ENCODE measurements at places on chromosomes 5 and 9.

DNA sequence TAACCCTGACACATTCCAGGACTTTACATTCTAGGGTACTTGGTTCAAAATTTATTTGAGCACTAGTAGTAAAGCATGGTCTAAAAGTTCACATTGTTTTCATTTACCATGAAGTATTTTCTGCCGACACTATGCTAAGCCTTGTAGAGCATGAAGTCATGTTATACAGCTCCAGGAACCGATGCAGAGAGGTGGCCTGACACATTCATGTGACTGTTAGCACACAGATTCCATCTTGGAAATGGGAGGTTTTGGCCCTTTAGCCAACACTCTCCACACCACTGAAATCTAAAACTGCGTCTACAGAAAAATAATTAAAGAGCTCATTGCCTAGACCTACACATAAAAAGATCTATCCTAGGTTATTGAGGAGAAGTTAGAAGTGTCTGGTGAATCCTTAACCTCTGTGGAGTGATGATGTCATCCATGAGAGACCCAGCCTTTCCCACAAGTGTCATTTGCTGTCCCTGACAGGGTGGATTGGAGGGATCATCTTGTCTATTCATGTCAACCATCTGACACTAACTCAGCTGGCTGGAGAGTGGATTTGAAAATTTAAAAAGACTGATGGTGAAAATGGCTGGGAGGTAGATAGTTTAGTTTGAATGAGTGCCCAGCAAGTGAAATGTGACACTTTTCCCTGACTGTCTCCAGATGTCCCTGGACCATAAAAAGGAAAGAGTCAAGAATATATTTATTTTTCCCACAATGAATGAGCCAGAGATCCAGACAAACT, 1.3 kb downstream of the RANBP3L start:
- no peak for DNase-seq

DNA sequence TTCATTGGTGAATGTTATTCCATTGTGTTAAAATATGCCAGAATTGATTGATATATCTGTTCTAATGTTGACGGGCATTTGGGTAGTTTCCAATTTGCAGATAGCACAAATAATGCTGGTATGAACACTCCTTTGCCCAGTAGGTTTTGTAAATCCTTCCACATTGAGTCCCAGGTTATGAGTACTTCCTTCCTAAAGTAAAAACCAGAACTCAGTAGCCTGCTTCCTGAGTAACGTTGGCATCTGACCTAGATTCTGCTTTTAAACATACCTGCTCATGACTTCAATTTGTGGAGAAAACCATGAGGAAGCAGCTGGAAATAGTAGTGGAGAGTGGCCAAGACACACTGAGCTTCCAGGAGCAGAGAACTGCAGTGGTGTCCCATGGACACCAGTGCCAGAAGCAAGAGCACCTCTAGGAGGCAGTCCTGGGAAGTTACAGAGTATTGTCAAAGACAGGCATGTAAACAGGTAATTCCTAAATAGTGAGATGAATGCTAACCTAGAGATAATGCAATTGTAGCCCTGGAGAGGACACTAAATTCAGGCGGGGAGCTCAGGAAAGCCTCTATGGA, 24.3 kb upstream of the RASGRF2 start:
- DNase-seq, result no peak

- peak; percentile 84 for DNase-seq
Measured at GRCh38 chr9:35790385-35791296, 750 bp upstream of the NPR2 start.

GRCh38 chr5:57494104-57495098, 11.8 kb upstream of the ACTBL2 start:
- peak; percentile 92 for DNase-seq

DNA sequence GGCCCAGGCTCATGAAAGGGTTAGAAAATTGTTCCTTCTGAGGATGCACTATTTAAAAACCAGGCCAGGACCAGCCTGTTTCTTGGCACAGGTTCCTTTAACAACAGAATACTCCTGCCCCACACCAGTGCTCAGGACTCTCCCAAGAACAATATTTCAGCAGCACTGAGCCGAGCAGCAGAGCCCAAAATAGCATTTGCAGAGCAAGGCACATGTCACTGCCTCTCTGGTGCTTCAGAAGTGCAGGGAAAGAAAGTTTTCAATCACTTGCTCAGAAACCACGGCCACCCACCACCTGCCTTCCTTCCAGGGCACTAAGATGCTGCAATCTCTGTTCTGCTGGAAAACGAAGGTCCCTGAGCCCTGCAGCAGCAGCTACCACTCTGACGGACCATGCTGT, 77.6 kb downstream of the SIL1 start:
- no peak for DNase-seq

- DNase-seq, result no peak
Measured at GRCh38 chr5:160281275-160281674, 31.1 kb downstream of the CCNJL start.

- DNase-seq, result no peak
Measured at GRCh38 chr5:44294516-44294915, 94.7 kb downstream of the FGF10 start.

DNA sequence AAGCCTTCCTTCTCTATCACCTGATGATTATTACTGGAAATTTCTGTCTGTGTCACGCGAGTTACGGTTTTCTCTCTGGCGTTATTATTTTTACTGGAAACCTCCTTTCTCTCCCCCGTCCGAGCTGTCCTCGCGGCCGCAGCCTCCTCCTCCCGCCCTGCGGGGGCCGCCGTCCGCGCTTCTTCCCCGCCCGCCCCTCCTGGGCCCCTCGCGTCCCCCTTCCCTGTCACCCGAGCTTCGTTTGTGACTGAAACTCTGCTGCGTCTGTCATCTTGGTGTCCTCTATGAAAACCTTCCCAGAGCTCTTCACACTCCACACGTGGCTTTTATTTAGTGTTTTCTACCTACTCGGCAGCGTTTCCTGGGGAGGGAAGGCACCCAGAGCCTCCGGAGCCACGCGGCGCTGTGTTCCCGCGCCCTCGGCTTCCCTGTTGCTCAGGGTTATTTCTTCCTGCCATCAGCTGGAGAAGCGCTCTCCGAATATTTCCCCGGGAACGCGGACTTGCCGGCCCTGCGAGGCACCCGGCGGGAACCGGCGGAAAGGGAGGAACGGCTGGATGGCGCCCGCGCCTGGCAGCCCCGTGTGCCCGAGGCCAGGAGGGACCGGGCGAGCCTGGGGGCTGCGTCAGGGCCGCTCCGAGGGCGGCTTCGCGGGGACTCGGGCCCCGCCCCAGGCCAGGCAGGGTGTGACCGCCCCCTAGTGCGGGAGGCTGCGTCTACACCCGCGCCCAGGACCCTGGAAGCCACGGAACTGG, 33.9 kb downstream of the TRIP13 start:
- DNase-seq, result no peak

DNA sequence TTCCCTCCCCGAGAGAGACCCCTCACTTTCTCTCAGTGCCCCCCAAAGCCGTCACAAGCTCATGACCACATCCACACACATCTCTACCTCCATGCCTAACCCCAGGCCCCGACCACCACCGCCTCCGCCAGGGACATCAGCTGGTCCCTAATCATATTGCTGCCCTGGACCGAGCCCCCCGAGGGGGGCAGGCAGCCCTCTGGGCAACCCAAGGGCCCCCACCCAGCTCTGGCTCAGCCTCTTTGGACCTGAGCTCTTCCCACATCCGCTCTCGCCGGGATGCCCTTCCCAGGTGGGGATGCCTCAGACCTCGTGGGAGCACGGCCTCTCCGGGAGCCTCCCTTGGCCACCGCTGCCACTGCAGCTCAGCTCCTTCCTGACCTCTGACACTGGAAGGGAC, 18.5 kb downstream of the LHX3 start:
- no peak for DNase-seq

GRCh38 chr5:118628660-118629354, 359.5 kb downstream of the DTWD2 start:
- DNase-seq, result peak; percentile 4

- DNase-seq, result no peak
Measured at GRCh38 chr9:39587844-39588499, 232.5 kb downstream of the SPATA31A1 start.

DNA sequence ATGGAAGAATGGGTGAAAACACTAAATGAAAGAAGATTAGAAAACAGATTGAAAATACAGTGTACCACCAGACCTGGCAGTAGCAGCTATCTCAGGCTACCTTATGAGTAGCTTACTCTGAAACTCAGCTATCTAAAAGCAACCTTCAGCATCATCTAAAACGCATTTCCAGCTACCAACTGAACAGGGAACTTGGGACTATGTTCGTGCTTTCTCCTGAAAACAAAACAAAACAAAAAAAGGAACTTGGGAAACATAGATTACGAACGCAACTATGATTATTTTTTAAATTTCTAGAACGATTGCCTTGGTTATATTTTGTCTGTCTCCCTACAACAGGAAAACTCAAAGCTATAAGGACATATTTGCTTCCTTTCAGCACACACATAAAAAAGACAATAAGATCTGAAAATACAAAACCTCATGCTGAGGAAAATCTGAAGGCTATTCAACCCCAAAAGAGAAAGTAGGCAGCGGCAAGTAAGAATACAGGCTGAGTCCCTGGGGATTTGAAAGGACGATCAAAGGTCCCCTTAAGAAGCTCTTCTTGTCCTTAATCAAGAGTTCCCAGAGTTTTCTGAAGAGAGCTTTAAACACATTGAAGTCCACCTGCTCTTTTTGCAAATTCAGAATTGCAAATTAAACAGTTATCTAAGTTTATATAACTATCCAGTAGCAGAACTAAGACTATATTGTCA, 53.4 kb downstream of the OR2K2 start:
- DNase-seq, result no peak

DNA sequence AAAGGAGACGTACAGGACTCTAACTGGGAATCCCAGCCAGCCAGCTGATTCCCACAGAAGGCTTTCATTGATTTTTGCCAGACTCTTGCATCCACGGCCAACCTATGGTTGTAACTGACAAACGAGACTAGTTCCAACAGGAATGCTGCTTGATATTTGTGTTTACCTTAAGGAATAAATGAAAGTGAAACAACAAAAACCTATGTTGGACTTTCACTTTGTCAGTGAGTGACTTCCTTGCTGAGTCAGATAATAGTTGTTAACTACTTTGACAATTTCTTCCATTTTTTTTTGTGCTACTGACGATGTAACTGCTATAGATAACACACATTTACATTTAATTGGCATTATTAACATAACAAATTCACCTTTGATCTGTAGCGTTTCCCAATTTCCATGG, 63.4 kb upstream of the LRRTM2 start:
- DNase-seq, result no peak

GRCh38 chr9:123318961-123319421, 37.0 kb upstream of the CRB2 start:
- peak; percentile 81 for DNase-seq

- no peak for DNase-seq
Measured at GRCh38 chr9:75894566-75894965, 4.1 kb downstream of the PCSK5 start.

GRCh38 chr5:65832603-65833228, 93.7 kb upstream of the ERBIN start:
- no peak for DNase-seq

DNA sequence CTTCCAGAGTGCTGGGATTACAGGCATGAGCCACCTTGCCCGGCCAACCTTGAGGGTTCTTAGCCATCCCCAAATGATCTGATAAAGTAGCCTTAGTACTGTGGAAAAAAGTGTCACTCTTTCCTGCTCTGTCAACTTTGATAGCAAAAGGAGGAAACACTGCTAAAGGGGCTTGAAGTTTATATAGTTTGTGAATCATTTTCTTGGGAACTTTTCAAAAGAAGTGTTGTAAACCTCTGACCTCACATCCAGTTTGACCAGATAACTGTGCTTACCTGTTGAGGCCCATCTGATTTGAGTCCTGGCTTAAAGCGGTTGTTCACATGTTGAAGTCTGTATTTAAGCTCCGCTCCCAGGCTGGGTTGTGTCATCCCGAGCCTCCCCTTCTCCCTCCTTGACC, 303.3 kb downstream of the DOCK8 start:
- no peak for DNase-seq

DNA sequence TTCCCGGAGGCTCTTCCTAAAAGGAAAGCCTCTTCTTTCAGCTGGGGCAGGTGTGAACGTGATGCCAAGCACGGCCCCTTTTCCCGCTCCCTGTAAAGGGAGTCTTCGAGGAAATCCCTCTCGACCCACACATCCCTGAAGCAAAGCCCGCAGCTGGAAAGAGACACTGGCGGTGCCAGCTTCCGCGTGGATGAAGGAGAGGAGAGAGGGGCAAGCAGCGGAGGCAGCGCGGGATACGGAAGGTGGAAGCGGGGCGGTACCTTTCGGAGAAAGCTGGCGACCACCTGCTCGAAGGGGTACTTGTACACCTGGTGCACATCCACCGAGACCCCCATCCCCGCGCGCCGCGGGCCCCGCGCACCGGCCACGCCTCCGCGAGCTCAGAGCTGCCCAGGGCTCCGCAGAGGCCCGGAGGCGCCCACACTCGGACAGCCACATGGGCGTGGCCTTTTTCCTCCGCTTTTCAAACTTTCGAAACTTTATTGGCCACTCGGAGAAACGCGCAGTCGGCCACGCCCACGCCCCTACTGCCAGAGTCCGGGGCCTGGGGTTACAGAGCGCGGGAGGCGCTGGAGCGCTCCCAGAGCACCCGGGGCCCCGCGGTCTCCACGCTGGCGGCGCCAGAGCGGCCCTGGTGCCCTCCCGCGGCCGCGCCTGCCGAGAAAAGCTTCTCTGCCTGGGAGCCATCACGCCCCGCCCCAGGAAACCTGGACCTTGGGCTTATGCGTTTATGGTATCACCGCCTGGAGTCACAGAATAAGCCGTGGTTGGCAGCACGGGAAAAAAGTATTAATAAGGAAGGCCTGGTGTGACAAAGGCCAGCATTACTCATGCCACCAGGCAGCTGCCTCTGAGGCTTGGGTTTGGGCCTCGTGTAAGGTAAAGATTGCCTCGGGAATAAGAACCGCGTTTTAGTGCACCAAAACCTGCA, at the start of gene PRELID2:
Gene PRELID2 (minus strand): TSS at position 426 of the 931 bp plus-strand sequence. CDS start 91 bp downstream, at position 335.
- DNase-seq, result peak; percentile 93

All from NCI-H446 (cell line).